Iris pigment epithelial cell (primary cell): ENCODE measurements at places on chromosomes 5 and 9.

- DNase-seq, result no peak
Observed at GRCh38 chr5:54257366-54258118, 52.8 kb downstream of the ARL15 start.

GRCh38 chr5:156879665-156880285 lies 29.7 kb downstream of the PPP1R2B start:
- no peak for DNase-seq

DNA sequence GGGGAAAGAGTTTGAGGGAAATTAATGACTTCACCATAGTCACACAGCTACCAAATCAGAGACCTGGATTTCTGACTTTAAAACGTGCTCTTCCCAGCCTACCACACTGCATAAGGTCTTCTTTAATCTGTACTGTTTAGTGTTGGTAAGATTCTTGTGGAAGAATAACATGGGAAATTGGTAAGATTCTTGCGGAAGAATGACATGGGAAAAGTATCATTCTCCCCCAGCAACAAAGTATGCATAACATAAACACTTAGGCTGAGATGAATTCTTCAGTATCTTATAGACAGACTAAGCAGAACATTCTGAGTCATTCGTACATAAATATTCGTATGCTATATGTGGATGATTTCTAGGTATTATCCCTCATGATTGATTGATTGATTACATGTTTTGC lies 170.4 kb downstream of the FOCAD start:
- DNase-seq, result peak; percentile 93

DNA sequence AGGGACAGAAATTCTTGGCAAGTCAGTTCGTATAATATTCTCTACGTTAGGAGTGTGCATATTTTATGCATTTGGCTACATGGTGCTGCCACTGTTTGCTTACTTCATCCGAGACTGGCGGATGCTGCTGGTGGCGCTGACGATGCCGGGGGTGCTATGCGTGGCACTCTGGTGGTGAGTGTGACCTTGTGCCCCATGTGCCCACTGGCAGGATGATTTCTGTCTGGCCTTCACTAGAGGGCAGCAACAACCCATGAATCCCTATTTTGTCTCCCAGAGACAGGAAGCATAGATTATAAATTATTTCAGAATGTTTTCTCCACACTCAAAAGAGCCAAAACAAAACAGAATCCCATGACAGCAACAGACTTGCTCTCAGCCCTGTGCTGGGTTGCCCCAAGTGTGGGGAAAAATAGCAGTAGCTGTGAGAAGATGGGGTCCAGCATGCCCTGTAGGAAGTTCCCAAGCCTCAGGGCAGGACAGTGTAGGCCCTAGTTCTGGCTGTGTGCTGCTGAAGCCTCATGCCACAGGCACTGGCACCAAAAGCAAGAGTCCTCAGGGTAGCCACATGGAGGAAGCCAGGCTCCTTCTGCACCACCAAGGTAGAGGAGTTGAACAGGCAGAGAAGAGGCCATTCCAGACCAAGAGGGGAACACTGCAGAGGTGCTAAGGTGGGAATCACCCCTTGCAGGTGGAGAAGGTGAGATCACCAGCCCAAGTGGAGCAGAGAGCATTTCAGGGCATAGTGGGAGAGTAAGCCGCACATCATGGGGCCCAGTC lies 16.0 kb downstream of the SLC22A5 start:
- peak; percentile 56 for DNase-seq

DNA sequence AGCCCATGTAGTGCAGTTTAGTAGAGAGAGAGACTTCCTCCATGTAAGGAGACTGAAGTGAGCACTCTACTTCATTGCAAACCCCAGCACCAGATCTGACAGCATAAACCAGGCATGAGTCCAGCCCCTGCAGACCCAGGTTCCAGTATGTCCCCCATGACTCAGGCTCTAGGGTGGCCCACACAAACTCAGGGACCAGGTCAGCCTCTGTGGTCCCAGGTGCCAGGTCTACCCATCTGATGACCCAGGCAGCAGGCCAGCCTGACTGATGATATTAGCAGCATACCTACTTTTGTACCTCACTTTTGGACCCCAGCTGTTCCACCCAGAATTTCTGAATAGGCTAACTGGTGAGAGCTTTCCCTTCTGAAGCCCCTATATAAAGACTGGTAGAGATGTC lies 647.8 kb downstream of the ANXA1 start:
- DNase-seq, result no peak

DNA sequence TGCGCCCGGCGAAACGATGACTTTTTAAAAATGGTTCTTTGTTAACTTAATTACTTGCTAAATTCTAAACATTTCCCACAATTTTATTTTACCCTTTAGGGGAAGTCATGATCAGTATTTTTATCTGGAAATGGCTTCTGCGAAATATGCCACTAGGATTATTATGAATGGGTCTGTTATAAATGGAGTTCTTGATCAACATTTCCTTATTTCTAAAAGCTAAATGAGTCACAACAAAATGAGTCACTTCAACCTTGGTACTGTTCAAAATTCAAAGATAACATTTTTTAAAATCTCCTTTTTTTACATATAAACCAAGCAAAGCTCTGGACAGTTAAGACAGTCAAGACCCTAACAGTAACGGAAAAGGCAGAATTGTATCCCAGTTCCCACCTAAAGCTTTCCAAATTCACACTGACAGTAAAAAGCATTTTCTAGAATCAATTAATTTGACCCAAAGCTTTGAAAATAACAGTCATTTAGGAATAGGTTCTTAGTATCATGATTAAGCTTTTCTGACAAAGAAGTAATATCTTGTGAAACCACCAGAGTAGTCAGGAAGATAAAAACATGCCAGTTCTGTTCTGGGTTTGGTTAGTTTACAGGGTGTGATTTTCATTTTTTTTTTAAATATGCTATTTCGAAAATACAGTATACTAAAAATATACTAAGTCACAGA lies 81.7 kb downstream of the LHFPL2 start:
- DNase-seq, result peak; percentile 70

- DNase-seq, result no peak
Observed at GRCh38 chr5:135085133-135085935, 51.3 kb upstream of the PITX1 start.

- no peak for DNase-seq
Observed at GRCh38 chr5:132462856-132463745, 27.5 kb downstream of the IRF1 start.

DNA sequence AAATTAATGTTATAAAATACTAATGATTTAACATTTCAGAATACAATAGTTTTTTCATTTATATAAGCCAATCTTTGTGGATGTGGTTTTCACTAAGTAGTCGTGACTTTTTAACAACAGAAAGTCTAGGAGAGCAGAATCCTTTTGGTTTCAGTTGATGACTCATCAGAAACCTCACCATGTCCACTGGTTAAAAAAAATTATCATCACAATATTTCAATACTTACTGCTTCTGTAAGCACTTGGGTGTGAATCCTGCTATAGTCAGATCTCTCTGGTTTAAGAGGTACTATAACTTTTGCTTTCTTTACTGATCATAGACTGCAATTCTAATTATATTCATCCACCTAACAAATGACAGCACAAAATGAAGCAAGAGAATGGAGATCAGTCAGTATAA lies 77.2 kb downstream of the MRPS30 start:
- DNase-seq, result peak; percentile 18

DNA sequence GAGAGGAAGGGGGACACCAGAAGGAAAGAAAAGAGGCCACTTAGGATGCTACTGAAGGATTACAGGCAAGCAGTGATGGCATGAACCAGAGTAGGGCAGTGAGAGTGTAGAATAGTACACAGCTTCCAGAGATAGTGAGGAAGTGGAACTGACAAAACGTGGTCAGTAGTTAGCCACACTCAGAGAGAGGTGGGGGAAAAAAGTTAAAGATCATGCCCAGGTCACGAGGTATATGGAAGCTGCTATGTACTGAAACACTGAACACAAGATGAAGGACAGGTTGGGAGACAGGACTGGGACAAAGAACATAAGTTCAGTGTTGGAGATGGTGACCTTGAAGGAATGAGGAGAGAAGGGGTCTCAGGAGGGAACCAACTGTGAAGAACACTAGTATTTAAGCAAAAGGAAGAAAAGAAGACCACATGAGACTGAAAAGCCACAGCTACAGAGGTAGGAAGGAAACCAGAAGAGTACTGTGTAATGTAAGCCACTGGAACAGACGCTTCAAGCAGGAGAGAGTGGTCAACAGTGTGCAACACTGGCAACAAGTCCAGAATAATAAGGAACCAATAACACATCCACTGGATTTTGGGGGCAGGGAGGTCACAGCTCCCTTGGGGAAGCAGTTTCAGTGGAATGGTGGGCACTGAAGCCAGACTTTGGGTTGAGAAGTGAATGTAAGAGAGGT lies 45.5 kb downstream of the ELL2 start:
- DNase-seq, result no peak

GRCh38 chr9:37341704-37342103 lies 80.8 kb upstream of the GRHPR start:
- DNase-seq, result no peak

- no peak for DNase-seq
Observed at GRCh38 chr5:7493081-7493480, 97.1 kb downstream of the ADCY2 start.

- DNase-seq, result no peak
Observed at GRCh38 chr5:74540622-74541021, 99.9 kb downstream of the ENC1 start.

DNA sequence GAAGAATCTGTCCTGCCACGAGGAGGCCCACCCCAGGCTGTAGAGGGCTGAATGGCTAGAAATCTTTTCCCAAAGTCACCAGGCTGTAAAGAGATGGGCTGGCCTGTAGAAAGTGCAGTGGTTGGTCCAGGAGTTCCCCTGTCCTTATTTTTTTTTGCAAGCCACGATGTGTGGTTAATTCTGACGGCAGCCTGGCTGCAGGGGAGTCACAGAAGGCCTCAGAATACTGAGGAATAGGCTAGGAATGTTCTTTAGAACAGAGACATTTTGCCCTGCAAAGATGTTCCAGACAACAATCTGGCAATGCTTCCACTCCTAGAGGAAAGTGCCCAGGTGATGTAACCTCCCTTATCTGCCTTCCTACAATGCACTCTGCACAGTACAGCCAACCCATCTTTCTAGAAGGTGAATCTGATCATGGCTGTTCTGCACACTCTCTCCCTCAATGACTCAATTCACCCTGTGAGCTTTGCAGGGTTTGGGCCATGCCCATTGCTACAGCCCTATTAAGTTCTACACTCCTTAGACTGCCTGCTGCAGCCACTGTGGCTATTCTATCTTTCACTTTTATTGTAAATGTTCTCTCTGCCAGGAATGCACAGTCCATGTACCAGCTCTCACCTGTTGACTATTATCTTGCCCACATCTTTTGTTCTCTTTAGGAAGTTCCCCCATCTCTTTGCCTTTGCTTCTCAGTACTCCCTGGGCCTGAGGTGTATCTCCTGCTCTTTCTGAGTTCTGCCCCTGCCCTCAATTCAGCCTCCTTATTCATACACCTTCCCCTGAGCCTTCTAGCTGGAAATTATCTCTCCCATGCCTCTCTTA lies 377.8 kb upstream of the CLINT1 start:
- DNase-seq, result peak; percentile 9

- DNase-seq, result peak; percentile 39
Observed at GRCh38 chr5:56607074-56607473, 208.3 kb upstream of the MAP3K1 start.

DNA sequence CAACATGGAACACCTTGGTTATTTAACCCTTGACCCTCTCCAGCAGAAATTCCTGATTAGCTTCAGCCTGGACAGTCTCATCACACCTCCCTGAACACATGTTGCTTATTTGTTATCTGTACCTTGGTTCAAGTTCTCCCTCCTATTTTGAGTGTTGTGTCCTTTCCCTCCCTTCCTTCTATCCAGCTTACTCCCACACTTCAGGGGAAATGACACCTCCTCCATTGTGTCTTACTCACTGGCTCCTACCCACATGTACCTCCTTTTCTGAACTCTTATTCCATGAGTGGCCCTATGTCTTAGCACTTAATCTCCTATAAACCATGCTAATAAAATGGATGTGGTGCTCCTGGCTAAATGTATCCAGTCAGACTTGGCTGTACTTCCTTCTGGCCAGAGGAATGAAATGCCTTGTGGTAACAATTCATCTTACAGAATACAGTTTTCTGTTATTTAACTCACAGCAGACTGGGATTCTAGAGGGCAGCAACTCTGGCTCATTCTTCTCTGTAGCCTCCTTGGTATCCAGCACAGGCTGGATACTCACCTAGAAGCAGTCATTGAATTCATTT lies 11.2 kb downstream of the LIX1 start:
- DNase-seq, result peak; percentile 32

DNA sequence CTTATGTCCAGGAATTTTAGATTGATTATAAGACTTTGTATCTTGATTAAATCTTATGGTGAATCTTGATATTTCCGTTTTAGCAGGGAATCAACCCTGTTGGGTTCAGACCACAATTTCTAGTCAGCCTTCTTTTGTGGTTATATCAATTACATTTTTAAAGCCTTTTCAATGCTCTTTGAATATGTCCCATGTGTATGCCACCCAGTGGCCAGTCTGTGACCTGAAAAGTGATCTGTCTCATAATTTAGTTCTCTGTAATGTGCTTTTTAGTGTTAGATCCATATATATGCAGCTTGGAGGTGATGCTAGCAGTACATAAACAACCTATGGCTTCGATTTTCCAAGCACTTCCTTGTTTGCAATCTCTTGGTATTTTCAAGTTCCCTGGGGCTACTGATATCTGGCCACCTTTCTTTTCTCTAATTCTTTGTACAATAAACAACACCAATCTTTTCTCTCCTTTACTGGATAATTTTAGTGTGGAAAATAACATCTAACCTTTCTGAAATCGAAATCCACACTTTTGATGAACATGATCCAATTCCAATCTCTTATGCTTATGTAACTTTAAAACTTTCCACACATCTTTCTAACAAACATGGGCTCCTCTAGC lies 28.8 kb downstream of the PDE8B start:
- DNase-seq, result peak; percentile 6

- DNase-seq, result no peak
Observed at GRCh38 chr9:95952471-95952870, 77.0 kb downstream of the ERCC6L2 start.

DNA sequence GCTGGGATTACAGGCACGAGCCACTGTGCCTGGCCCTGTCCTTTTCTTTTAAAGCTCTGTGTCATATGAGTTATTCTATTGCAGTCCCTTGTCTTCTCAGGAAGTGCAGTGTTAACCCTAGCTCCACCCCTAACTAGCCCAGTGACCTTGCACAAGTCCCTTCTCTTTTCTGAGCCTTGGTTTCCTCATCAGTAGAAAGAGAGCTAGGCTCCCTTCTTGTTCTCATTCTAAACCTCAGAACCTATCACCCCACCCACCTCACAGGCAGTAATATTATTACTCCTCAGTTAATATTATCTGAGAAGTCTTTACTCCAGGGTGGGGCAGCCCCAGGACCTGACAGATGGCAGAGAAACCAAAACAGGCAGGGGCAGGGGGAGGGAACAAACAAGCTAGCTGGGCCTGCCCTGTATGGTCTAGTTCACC lies 7.2 kb downstream of the CYFIP2 start:
- DNase-seq, result no peak
